ENCODE measurements at places on chromosomes 1 and 21.

DNA sequence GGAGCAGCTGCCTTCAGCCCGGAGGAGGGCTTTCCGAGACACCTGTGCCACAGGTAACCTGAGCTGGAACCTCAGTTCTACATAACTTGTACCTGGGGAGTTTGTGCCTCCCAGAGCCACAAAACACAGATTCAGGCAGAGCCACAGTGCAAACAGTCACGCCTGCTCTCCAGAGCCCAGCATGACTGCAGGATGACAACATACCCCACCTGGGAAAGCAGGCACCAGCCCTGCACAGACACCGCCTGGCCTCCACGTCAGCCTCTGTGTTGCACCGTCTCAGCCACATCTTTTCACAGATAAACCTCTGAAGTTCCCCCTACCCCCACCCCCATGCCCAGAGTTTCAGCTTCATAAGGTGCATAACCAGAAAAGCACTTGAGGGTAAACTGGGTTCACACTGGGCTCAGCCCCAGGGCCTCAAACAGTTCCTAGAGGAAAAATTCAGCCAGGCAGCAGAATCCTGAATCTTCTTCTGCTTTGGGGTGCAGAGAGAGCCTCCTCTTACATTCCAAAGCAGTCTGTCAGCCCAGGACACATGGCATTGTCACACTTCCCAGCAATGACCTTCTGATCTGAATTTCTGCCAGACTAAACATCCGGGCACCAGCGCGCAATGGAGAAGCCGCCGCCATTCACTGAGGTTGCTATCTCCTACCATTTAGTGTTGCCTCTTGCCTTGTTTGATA lies 229.5 kb downstream of the TOMM20 start:
- peak; percentile 68 for DNase-seq

DNA sequence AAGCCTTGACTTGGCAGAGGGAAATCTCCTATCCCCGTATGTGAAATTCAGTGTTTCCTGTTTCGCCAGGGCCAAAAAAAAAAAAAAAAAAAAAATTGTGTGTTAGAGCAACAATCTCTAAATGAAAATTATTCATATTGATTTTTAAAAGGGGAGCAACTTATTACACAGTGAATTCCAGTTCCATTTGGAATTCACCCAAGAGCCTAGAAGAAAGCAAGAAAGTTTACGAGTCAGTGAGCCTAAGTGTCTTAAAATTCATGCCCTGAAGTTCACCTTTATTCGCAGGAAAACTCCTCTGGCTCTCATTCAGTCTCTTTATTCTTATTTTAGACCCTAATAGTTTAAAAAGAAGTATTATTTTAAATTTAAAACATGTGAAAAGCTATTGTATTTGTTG lies 42.1 kb upstream of the HUNK start:
- no peak for DNase-seq

- DNase-seq: no peak
Observed at GRCh38 chr1:206735553-206736031, 35.0 kb upstream of the IL19 start.

GRCh38 chr21:31253684-31254083 lies 90.4 kb downstream of the TIAM1 start:
- DNase-seq: no peak

DNA sequence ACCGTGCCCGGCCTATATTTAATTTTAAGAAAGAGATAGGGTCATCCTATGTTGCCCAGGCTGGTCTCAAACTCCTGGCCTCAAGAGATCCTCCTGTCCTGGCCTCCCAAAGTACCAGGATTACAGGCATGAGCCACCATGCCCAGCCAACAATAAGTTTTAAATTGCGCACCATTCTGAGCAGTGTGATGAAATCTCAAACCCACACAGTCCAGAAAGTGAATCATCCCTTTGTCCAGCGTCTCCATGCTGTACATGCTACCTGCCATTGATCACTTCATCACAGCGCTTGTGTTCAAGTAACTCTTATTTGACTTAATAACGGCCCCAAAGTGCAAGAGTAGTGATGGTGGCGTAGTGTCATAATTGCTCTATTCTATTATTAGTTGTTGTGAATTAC lies 75.4 kb downstream of the APP start:
- DNase-seq: no peak

DNA sequence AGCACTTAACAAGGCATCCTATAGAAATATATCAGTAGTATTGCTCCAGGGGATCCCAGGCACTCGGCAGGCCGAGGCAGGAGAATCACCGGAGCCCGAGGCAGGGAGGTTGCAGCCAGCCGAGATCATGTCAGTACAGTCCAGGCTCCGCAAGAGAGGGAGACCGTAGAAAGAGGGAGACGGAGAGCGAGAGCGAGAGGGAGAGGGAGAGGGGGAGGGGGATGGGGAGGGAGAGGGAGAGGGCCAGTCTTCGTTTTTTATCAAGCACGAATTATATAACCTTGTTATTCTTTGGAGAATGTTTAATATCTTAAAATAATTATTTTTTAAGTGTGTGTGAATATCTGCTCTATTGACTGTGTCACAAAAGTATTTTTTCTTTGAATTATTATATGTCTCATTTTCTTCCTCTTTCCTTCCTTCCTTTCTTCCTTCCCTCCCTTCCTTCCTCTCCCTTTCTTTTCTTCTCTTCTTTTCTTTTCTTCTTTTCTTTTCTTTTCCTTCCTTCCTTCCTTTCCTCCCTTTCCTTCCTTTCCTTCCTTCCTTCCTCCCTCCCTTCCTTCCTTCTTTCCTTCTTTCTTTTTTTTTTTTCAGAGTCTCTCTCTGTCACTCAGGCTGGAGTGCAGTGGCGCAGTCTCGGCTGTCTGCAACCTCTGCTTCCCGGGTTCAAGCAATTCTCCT lies 233.7 kb downstream of the SRGAP2C start:
- no peak for DNase-seq

GRCh38 chr21:25215698-25216384 lies 391.4 kb downstream of the MRPL39 start:
- no peak for DNase-seq

- no peak for DNase-seq
Observed at GRCh38 chr1:33735624-33736023, 128.3 kb upstream of the HMGB4 start.

DNA sequence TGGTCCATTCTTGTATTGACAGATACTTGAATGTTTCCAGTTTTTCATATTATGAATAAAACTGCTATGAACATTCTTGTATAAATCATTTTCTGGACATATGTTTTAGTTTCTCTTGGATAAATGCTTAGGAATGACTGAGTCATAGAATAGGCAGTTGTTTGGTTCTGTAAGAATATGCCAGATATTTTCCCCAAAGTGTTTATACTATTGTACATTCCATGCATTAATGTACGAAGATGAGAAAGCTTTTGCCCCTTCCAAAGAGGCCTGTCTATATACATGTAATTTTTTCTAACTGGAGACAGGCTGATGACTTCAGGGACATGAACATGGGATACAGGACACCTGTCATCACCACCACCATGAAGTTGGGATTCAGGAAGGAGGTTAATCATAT lies 11.3 kb downstream of the NBPF3 start:
- no peak for DNase-seq

DNA sequence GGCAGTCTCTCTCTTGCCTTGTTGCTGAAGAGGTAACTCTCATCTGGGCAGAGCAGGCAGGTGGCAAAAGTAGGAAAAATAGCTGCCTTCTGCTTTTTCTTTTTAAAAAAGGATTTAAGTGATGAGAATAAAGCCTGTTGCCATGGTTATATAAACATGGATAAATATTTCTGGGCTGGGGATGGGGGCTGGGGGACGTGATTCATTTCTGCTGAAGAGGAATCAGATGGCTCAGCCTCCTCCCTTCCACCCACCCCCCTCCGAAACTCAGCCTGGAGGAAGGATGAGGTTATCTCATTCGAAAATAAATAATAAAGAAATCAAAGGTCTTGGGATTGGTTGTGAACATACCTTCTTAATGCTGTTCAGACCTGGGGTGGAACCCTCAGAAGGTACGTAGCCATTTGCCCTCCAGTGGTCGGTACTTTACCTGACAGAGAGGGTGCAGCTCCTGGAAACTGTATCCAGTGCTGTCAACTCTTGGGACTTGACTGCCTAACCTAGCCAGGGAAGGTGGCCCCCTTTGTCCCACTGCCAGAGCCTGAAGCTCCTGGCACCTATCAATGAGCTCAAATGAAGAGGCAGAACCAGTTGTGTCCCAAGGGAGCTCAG lies 3.8 kb upstream of the INKA2 start:
- no peak for DNase-seq

DNA sequence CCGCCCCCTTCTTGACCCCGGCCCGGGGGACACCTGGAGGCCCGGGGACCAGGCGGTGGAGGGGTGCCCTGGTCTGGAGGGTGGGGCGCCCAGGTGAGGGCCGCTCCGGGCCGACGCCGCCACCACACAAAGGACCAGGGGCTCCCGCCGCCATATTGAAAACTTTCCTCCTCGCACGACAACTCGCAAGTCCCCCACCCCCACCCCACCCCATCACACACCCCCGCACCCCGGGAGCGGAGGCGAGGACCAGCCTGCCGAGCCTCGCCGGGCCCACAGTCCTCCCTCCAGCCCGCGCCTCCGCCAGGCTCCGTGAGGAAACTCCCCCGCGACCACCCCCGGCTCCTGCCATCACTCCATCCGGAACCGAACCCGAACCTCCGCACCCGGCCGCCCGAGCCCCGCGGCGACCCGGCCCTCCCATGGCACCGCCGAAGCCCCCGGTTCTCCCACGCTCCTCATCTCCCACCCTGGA lies 733 bp downstream of the KDM5B start:
- no peak for DNase-seq

- no peak for DNase-seq
Observed at GRCh38 chr1:182383037-182383661, 8.4 kb downstream of the GLUL start.

GRCh38 chr1:169586395-169587255 lies at the start of gene F5:
TSS of gene F5 (minus strand) at chr1:169586481. CDS start at chr1:169586386, 95 bp downstream.
- peak; percentile 37 for DNase-seq

- no peak for DNase-seq
Observed at GRCh38 chr1:156592158-156592909, 758 bp downstream of the NAXE start.

- no peak for DNase-seq
Observed at GRCh38 chr1:80523861-80524260, 1276.9 kb upstream of the ADGRL2 start.

DNA sequence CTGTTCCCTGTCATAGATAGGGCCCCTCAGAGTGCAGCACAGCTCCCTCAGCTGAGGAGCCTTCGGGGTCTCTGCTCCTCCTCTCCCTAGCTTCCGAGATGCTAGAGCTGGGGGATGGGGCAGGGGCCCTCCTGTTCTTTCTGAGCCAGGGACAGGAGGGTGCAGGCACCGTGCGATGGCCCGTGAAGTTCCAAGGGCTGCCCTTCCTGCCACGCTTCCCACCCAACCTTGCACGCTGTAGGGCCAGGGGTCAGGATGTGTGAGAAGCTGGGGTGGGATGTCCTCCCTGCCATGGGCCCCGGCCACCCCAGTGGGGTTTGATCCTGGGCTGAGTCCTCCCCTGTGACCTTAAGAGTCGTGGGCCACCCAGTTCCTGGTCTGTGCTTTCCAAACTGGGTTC lies 240.7 kb upstream of the C1orf174 start:
- no peak for DNase-seq

DNA sequence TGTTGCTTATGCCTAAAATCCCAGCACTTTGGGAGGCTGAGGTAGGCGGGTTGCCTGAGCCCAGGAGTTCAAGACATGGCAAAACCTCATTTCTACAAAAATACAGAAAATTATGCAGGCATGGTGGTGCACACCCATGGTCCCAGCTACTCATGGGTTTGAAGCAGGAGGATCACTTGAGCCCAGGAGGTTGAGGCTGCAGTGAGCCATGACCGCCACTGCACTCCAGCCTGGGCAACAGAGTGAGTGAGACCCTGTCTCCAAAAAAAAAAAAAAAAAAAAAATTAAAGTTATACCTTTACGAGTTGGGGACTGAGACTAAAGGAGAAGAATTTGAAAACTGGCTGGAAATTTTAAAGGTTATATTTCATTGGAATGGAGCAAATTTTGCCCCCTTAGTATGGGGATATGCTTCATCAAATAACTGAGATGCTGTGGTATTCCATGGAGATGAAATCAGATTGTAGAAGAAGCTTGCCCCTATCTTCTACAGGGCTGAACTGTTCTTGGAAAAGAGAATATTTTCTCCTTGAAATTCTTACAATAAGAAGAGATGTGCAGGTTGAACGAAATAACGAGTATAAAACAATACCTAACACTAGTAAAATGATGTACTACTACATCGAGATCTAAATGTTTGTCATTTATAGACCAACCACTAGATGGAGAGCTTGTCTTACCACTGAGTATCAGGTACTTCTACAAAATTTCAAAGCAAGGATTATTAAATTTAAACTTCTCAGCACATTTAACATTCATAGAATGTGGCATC lies 34.9 kb upstream of the SCYL3 start:
- peak; percentile 53 for DNase-seq

- no peak for DNase-seq
Observed at GRCh38 chr1:11443043-11443442, 35.9 kb upstream of the DISP3 start.

GRCh38 chr1:164761009-164761408 lies 202.0 kb downstream of the PBX1 start:
- no peak for DNase-seq

DNA sequence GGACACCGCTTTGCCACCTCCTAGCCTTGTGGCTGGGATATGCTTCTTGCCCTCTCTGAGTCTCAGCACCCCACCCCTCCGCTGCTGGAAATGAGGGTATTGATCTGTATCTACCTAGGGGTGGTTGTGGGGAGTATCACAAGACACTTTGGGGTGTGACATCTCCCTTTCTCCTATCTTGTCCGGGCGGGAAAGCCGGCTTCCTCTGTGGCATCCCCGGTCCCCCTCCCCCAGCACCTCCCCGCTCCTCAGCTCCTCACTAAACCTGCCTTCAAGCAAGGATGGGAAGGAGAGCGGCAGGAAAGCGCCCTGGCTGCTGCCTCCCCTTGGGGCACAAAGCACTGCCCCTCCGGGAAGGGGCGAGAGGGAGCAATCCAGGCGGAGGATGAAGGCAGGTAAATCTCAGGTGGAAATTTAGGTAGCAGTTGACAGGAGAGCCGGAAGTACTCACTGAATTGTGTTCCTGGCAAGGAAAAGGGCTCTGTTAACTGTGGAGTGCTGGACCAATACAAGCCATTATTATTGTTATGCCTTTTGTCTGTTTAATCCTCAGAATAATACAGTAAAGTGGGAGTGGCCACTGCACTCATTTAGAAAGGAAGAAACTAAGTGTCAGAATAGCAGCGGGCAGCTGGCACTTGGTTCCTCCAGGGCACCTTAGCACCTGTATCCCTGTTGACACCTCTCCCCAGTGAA lies 49.0 kb upstream of the LRP8 start:
- DNase-seq: no peak

DNA sequence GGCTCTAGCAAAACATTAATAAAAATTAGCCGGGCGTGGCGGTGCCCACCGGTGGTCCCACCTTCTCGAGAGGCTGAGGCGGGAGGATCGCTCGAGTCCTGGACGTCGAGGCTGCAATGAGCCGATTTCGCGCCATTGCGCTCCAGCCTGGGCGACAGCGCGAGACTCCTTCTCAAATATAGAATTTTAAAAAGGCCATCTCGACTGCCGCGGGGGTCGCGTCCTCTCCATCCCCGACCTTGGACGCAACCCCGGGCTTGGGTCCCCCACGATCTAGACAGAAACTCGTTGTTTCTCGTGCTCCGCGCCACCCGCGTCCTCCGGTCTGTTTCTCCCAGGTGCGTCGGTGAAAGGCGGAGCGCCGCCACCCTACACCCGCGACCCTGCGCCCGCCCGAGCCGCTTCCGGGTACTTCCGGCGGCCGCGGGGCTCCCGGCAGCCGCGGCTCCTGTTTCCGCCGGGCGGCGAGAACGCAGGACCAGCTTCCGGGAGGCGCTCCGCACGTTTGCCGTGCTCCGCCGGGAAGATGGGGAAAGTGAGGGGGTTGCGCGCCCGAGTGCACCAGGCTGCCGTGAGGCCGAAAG lies at the start of gene SLX9:
Gene SLX9 (plus strand): TSS at position 498 of the 584 bp plus-strand sequence. CDS start 29 bp downstream, at position 527.
- DNase-seq: peak; percentile 62

GRCh38 chr1:115051850-115052249 lies 22.2 kb downstream of the TSHB start:
- no peak for DNase-seq

Data from left lung (tissue), 14 donors.